Stimulated activated CD8-positive, alpha-beta memory T cell treated with anti-CD3 and anti-CD28 coated beads, Interleukin-4, amount 100 ng/mL, for 4 hours (primary cell): ENCODE measurements at places on chromosomes 3 and 15.

- DNase-seq = no peak
Observed at GRCh38 chr3:154177406-154177805, 56.2 kb downstream of the ARHGEF26 start.

DNA sequence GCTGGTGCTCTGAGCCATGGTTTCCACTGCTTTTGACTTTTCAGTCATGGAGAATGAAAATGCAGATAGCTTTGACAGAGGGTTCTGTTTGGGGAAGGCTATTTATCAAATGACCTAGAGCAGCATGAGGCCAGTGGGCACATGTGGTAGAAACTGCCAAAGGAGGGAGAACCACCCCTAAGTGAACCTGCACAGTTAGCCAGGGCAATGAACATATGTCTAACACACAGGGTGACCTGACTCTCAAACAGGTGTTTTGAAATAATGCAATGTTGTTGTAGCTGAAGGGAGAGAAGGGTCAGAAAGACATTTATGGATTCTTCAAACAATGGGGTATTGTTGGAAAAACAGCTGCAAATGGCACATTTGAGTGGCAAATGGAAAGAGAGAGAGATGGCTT is 174.4 kb upstream of the FAM3D start:
- no peak for DNase-seq

DNA sequence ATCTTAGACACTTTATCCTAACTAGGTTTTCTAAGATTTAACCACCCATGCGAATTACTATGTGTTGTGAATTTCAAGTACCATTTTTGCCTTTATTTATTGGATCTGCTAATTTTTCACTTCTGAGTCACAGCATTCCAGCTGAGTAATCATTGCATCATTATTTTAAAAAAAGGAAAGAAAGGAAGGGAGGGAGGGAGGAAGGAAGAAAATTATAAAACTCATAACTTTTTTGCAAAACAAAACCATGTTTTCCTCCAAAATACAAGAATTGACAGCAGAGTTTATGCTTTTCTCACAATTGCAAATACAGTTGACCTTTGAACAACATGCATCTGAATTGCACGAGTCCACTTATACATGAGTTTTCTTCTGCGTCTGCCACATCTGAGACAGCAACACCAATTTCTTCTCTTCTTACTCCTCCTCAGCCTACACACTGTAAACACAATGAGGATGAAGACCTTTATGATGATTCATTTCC is 651.4 kb upstream of the NECTIN3 start:
- no peak for DNase-seq

DNA sequence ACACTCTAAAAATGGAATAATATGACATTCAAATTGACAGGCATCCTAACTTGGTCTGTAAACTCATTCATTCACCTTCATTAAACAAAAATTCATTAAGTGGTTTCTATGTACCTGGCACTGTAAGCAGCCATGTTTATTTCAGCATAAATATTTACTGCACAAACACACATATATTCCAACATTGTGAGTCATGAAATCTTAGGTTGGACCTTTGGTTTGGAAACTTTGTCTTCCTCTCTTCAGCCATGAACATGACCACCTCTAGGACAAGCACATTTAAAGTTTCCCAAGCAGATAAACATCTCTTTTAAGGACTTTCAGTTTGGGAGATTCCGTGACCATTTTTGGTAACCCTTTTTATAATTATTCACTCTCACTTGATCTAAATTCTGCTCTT is 131.8 kb downstream of the TPRG1 start:
- DNase-seq = no peak

DNA sequence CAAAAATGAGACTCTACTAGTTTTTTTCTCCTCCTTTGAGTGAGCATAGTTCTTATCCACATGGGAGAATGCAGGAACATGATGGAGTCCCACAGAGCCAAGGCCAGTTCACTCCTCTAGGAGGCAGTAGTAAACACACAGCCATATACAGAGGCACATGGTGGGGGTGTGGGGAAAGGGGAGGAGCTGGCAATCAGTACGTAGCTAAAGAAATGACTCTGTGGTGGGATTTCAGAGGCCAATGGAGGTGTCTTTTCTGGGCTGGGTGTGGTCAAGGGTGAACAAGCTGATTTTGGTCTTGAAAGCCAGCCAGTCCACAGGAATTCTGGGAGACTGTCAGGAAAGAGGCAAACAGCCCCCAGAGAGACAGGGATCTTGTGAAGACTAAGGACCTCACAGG is 6.6 kb upstream of the RAB11A start:
- peak; percentile 30 for DNase-seq

- no peak for DNase-seq
Observed at GRCh38 chr3:44950275-44950734, 25.7 kb downstream of the ZDHHC3 start.

- no peak for DNase-seq
Observed at GRCh38 chr3:168249550-168250414, 154.1 kb upstream of the GOLIM4 start.

- DNase-seq = no peak
Observed at GRCh38 chr3:124084022-124084881, 92.3 kb upstream of the ROPN1 start.

GRCh38 chr3:87468938-87469337 is 192.6 kb upstream of the POU1F1 start:
- no peak for DNase-seq

DNA sequence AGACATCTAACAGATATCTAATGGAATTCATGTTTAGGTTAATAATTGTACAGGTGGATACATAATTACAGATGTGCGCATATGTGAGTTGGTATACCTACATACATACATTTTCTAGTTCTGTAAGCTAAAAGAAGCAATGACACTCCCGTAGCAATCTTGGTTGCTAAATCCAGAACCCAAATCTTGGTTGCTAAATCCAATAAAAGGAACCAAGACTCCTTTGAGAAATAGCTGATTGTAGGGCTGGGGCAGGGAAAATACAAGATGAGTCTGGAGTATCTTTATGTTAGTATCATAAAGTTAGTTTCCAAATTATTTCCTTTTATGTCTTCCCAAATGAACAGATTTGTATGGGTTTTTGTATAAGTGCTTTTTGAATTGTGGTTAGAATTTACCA is 135.2 kb downstream of the TMCC1 start:
- DNase-seq = no peak

GRCh38 chr15:90184119-90184785 is 16.9 kb upstream of the SEMA4B start:
- no peak for DNase-seq

DNA sequence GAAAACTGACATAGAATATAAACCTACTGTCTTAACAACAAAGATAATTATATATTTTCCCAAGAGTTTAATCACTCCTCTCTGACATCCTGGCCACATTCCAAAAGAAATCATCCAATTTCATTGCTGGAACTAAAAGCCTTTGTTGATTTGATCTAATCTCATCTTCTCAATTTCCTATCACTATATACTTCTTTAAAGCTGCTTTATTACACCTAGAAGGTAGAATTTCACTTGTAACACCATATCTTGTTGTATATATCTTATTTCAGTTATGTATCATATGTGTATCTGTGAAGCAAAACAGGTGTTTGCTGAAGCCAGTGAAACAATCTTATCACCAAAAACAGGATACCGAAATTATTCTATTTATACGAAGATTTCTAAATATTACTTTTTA is 740.2 kb downstream of the ROBO1 start:
- no peak for DNase-seq

DNA sequence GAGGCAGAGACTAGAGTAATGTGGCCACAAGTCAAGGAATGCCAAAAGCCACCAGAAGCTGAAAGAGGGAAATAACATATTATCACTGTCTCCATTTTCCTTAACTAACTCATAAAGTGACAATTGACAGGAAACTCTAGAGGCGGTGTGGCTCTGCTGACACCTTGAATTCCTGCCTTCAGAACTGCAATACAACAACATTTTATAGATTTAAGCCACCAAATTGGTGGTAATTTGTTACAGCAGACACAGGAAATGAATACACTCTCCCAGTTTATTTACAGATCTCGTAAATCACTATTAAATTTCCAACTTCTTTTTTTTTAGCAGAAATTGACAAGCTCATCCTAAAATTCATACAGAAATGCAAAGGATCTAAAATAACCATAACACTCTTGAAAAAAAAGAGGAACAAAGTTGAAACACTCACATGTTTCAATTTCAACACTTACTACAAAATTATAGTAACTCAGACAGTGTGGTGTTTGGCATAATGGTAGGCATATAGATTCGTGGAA is 449.9 kb downstream of the OTOL1 start:
- no peak for DNase-seq

DNA sequence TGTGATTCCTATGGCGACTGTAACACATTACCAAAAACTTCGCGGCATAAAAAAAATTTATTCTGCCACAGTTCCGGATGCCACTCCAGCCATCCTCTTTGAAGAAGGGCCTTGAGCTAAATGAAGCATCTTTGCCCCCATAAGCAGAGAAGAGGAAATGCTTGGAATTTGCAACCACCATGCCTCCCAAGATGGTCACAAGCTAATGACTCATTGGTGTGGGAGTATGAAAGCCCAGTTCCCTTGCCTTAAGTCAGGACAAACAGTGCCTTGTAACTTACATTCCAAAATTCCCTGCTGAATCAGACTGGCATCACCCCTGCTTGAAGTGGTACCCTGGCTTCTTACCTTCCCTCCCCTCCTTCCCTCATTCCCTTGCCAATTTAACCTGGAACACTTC is 1077.4 kb downstream of the EPHA3 start:
- no peak for DNase-seq

DNA sequence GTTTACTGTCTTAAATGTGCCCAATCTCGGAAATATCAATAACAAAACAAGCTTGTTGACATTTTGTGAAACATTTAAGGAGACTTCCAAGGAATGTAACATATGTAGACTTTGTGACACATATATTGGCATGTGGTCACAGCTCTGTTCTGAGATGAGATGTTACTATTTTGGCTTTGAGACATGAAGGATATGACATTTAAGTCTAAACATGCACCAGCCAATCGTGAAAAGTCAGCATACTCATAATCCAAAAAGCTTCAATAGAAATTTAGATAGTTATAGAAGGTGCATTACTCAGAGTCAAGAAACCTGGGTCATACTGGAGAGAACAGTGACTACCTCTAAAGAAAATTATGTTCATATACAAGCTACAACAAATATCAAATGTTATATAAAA is 13.4 kb downstream of the COMMD2 start:
- DNase-seq = no peak

GRCh38 chr3:27535809-27536392 is 51.7 kb upstream of the SLC4A7 start:
- no peak for DNase-seq
